ENCODE measurements at places on chromosomes 11 and 22.

DNA sequence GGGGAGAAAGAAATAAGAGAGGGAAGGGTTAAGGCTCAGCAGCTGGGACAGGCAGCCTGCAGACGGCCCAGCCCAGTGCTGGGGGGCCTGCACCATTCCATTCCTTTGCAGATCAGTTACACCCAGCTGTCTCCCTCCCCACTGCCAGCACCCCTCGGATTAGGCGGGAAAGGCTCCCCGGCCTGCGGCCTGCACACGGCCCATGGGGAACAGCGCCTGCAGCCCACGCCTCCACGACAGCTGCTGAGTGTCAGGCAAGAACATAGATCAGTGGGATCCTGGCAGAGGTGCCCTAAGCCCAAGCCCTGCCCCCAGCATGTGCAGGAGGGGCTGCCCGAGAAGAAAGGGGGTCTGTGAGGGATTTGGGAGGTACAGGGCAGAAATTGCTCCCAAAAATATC, 65.8 kb upstream of the MYOD1 start:
- no peak for DNase-seq

- DNase-seq = no peak
These were observed 6.2 kb downstream of the KCNQ1OT1 start for GRCh38 chr11:2693271-2694261.

- no peak for DNase-seq
These were observed 18.6 kb downstream of the TREH start for GRCh38 chr11:118660681-118661424.

DNA sequence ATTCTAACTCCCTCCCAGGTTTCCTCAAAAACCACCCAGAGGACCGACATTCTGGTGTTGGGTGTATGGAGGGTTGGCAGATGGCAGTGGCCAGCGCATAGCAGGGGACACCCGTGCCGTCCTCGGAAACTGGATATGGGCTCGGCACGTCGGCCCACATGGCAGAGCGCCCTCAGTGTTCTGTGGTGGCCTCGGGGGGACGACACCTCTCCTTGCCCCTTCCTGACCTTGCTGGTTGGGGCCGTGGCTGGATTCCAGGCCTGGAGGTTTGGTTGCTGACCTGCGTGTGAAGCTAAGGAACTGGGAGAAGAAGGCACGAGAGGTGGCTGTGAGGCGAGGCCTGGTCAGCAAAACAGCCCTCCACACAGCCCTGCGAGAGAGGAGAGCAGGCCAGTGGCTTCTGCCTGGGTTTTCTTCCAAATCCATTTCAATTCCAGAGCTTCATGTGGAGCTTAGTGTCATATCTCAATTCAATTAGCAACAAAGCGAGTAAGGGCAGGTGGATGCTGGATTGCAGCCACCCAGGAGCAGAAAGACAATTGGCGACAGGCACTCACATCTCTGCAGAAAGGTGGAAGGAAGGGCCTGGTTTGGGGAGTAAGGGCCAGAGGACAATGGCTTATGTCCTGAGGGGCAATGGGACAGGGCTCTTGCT, 478.4 kb downstream of the BRD1 start:
- no peak for DNase-seq

- DNase-seq = no peak
These were observed 13.9 kb downstream of the FZD4 start for GRCh38 chr11:86941077-86941870.

DNA sequence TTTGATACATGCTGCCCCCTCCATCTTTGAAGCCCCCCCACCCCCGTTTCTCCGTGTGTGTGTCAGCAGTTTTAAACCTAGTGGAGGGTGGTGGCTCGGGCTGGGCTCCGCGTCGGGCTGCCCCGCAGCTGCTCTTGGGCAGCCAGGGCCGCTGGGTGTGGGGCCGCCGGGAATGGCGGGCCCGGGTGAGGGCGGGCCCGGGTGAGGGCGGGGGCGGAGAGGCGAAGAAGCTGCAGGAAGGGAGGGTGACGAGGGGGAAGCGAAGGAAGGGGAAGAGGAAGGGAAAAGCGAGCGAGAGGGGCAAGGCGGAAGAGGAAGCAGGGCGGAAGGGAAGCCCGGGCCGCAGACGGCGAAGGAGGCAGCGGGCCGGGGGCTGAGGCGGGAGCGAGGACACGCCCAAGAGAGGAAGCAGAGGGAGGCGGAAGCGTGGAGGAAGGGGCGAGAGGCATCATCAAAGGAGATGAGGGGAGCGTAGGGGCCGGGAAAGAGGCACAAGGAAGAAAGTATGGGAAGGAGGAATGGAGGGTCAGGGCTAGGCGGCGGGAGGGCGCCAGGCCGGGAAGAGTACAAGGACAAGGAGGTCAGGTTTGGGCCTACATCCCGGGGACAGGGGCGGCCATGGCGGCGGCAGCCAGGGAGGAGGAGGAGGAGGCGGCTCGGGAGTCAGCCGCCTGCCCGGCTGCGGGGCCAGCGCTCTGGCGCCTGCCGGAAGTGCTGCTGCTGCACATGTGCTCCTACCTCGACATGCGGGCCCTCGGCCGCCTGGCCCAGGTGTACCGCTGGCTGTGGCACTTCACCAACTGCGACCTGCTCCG, 82.4 kb downstream of the BCR start:
- no peak for DNase-seq

DNA sequence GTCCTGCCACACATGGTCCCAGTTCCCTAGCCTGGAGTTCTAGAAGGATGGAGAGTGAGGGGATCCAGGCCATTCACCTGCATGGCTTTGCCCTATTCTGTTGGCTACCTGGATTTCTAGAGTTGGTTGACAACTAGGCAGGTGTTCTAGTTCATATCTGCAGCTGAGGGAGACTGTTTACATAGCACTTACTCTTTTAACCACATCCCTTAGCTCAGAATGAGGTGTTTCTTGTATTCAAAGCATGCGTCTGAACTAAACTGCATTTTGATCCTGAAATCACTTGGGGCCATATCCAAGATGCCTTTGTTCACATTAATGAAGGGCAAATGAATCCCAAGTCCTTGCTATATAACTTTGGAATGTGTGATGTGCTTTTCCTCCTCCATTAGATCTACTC, 60.9 kb downstream of the SYT13 start:
- DNase-seq = no peak

DNA sequence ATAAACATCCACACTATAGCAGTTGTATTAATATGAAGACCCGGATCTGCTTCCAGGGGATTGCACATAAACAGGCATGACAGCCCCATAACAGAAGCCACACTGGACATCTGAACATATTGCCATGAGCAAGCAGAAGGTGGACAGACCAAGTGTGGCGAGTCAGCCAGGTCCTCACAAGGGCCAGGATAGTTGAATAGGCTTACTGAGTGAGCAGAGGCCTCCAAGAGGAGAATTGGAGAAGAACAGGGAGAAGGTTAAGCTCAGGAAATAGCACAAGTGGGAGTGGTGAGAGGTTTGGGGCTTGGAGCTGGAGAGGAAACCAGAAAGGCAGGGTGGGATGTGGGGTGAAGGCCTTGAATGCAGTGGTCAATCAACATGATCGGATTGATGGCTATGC, 10.8 kb downstream of the SLC35C1 start:
- DNase-seq = no peak

- no peak for DNase-seq
These were observed 97.3 kb upstream of the API5 start for GRCh38 chr11:43214471-43214870.

DNA sequence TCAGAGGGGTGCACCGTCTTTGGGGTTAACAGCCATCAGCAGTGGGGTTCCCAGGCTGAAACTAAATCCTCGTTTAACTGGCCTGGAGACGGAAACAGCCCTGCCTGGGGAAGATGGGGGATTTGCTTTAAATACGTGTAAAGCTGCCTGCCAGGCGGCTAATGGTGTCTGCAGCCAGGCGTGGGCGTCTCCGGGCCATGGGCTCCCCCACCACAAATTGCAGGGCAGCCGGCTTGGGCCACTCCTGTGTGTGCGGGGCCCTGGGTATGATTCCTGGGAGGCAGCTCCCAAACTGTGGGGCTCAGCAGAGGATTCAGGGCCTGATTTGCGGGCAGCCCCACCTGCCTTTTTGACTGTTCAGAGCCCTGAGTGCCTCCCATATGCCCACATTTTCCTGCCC, 110.5 kb downstream of the KCNQ1 start:
- DNase-seq = no peak

DNA sequence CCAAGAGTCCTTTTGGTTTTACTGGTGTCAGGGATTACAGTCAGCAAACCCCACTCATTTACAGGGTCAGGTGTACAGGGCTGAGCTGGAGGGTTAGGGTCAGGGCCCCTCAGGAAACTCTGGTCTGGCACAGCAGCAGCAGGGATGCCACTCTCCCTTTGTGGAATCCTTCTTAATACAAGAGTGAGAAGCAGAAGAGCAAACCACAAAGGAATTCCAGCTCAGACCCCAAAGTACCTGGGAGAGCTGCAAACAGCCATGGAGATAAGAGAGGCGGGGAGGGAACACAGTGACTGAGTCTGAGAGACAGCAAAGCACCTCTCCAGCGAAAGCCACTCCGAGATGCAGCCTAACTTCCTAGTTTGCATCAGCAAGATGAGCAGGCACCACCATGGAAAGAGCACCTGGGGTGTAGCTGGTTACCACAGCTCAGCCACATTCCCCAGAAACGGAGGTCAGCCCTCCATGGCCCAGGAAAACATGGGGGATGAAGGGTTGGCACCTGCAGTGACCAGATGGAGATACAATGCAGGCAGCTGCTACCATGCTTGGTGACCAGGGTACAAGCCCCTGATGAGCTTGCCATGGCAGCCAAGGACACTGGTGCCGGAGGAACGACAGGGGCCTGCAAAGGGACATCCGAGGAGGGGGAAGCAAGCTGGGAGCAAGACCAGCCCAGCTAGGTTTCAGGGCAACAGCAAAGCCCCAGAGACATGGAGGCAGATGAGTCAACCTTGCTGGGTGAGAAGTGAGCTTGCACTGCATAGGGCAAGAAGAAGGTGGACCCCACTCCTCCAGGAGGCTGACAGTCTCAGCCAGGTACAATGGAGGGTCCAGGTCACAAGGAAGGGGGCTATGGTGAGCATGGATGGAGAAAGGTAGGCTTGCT, 3.9 kb downstream of the BET1L start:
- DNase-seq = no peak

- DNase-seq = no peak
These were observed 75.6 kb downstream of the SNX19 start for GRCh38 chr11:130840679-130841078.

DNA sequence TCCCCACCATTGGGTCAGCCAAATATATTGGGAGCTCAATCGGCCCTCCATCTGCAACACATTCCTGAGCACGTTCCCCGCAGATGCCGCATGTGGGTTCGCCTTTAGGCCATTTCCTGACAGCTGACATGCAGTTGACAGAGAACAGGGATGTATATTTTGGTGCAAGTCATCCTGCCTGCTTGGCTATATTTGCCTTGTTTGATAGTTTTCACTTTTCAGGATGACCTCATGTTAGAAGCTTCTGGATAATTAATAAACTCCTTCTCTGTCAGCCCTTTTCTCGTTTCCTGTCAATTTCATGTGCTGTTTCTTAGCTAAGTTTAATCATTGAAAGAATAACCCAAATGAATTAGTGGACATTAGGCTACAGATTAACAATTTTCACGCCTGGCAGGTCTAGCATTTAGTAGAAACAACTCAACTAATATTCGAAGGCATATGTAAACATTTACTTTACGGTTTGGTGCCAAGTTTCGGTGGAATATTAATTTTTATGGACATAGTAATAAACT, 105.8 kb upstream of the SLC5A12 start:
- no peak for DNase-seq

- no peak for DNase-seq
These were observed 21.2 kb upstream of the TRIM44 start for GRCh38 chr11:35641171-35641897.

GRCh38 chr11:121329781-121330395, 37.3 kb downstream of the SC5D start:
- DNase-seq = no peak

DNA sequence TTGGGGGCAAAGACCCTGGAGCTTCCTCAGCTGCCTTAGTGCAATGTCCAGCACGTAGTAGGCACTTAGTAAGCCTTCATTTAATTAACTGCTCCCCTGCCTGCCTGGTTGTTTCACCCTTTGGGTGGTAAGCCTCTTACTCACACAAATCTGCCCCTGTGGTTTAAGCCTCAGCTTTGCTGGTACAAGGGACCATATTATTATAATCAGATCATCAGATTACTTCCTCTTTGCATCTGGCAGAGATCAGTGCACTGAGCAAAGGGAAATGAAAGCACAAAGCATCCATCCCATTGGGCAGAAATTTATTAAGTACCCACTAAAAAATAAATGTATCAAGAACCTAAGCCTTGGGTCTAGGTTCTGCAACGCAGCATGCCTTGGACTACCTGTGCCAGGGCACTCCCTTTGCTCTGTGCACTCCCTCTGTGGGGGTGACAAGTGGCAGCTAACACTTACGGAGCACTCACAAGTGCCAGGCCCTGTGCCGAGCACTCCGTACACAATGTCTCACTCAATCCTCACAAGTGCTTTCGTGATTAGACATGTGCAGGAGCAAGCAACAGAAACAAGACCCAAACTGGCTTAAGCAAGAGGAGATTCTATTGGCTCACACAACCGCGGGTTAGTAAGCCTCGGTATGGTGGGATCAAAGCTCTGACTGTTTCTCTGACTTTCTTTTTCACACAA, 34.9 kb upstream of the DAGLA start:
- no peak for DNase-seq

Measured in stimulated activated CD8-positive, alpha-beta memory T cell treated with anti-CD3 and anti-CD28 coated beads, Interleukin-4, amount 100 ng/mL, for 4 hours (primary cell).